ENCODE measurements at places on chromosomes 12 and 14.
A peak's percentile ranks its signal among the peaks of the same experiment; 100 is the strongest.

DNA sequence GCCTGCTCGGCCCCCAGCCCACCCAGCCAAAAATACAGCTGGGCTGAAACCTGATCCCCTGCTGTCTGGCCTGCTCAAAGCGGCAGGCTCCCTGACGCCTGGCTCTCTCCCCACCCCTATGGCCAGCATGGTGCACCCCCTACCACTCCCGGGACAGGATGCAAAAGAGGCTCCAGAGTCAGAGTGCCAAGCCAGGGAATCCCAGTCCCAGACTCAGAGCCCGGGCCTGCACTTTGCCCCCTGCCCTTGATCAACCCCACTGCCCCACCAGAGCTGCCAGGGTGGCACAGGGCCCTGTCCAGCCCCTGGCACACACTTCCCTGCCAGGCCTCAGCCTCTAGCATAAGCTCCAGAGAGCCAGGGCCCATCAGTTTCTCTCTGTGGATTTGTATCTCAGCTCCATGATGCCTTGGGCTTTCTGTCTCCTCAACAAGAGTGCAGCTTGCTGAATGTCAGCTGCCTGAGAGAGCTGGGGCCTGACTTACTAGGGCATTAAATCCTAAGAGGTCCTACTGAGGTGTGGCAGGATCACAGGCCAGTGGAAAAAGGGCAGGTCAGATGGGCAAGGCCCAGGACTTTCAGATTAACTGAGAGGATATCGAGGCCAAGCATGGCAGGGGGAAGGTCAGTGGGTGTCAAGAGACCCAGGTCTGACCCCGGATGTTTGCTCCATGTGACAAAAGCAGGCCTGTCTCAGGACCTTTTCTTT, 13.9 kb downstream of the ACVRL1 start:
- H3K27ac ChIP-seq, result no peak overlapping the region
- H3K36me3 ChIP-seq, result no peaks in the 10 kb centered on the region
- no peak for DNase-seq
- H3K4me3 ChIP-seq, result no peak overlapping the region
- no peaks in the 10 kb centered on the region for H3K27me3 ChIP-seq

- no peak overlapping the region for H3K4me3 ChIP-seq
- no peaks in the 10 kb centered on the region for H3K36me3 ChIP-seq
- no peak overlapping the region for H3K27ac ChIP-seq
- peaks cover 26% of the 10 kb centered on the region for H3K27me3 ChIP-seq
- H3K4me1 ChIP-seq, result no peaks in the 10 kb centered on the region
These were observed 62.8 kb upstream of the NAV3 start for GRCh38 chr12:77767756-77768343.

- DNase-seq, result no peak
- H3K27me3 ChIP-seq, result no peaks in the 10 kb centered on the region
- no peak overlapping the region for H3K4me3 ChIP-seq
- peak overlapping the region; percentile 70 for H3K27ac ChIP-seq
- no peaks in the 10 kb centered on the region for H3K36me3 ChIP-seq
These were observed 25.4 kb downstream of the BRF1 start for GRCh38 chr14:105275267-105275946.

GRCh38 chr14:31207287-31207754, 272 bp downstream of the HECTD1 start:
- no peak for DNase-seq
- H3K36me3 ChIP-seq, result peaks cover 12% of the 10 kb centered on the region
- peak overlapping the region; percentile 96 for H3K27ac ChIP-seq
- H3K27me3 ChIP-seq, result no peaks in the 10 kb centered on the region

GRCh38 chr14:67571991-67572323, 28.1 kb downstream of the PIGH start:
- H3K36me3 ChIP-seq, result no peaks in the 10 kb centered on the region
- DNase-seq, result no peak
- H3K27me3 ChIP-seq, result peaks cover 6% of the 10 kb centered on the region
- no peaks in the 10 kb centered on the region for H3K4me1 ChIP-seq

DNA sequence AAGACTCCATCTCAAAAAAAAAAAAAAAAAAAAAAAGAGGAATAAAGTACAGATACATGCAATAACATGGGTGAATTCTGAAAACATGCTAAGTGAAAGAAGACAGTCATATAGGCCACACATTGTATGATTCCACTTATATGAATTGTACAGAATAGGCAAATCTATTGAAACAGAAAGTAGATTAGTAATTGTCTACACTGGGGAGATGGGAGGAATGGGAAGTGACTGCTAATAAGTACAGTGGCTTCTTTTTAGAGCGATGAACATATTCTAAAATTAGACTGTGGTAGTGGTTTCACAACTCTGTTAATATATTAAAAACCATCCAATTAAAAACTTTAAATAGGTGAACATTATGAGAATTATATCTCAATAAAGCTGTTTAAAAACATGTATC, 74.4 kb downstream of the ANKS1B start:
- DNase-seq, result no peak
- no peaks in the 10 kb centered on the region for H3K36me3 ChIP-seq
- H3K27me3 ChIP-seq, result no peaks in the 10 kb centered on the region
- no peak overlapping the region for H3K27ac ChIP-seq
- H3K4me1 ChIP-seq, result peaks cover 22% of the 10 kb centered on the region

GRCh38 chr12:62123721-62124203, 136.4 kb upstream of the USP15 start:
- H3K27me3 ChIP-seq, result peaks cover 29% of the 10 kb centered on the region
- no peak overlapping the region for H3K4me3 ChIP-seq
- no peak for DNase-seq
- H3K4me1 ChIP-seq, result no peaks in the 10 kb centered on the region

All from osteocyte (in vitro differentiated cells).